HL-60 (cell line): ENCODE measurements at places on chromosomes 13 and 19.

DNA sequence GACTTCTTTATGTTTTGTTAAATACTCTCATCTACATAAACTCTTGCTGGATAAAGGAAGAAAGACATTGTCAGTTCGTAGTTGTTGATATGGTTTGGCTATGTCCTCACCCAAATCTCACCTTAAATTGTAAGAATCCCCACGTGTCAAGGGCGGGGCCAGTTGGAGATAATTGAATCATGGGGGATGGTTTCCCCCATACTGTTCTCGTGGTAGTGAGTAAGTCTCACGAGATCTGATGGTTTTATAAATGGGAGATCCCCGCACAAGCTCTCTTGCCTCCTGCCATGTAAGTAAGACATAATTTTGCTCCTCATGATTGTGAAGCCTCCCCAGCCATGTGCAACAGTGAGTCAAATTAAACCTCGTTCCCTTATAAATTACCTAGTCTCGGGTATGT is 3.6 kb downstream of the ADGRE1 start:
- DNase-seq = no peak

DNA sequence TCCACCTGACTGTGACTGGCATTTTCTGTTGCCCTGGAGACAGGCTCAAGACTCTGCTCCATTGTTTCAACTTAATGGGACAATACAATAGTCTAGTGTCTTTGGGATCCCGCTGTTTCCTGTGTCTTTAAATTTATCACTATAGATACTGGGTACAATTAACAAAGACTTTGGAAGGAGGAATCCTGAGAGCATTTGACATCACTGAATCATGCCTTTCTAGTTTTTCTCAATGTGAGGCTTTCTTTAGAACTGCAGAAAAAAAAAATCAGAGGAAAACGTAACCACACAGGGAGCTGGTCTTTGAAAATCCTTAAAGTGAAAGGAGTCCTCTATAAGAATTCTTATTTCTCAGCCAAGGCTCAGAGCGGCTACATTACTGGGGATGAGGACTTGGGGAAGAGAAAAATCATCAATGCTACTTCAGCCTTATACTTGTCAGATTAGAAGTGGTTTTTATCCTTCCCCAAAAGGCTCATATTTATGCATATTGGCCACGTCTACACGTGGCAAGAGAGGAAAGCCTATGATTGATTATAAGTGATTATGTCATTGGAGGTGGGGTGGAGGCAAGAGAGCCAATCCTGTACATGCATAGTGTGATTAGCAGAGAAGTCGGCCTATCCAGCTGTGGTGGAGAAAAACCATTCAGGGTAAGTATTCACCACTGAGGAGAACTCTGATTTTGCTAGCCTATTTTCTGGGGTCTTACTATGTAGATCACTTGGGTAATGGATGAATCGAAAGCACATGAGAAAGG is 34.4 kb upstream of the UBL3 start:
- no peak for DNase-seq

DNA sequence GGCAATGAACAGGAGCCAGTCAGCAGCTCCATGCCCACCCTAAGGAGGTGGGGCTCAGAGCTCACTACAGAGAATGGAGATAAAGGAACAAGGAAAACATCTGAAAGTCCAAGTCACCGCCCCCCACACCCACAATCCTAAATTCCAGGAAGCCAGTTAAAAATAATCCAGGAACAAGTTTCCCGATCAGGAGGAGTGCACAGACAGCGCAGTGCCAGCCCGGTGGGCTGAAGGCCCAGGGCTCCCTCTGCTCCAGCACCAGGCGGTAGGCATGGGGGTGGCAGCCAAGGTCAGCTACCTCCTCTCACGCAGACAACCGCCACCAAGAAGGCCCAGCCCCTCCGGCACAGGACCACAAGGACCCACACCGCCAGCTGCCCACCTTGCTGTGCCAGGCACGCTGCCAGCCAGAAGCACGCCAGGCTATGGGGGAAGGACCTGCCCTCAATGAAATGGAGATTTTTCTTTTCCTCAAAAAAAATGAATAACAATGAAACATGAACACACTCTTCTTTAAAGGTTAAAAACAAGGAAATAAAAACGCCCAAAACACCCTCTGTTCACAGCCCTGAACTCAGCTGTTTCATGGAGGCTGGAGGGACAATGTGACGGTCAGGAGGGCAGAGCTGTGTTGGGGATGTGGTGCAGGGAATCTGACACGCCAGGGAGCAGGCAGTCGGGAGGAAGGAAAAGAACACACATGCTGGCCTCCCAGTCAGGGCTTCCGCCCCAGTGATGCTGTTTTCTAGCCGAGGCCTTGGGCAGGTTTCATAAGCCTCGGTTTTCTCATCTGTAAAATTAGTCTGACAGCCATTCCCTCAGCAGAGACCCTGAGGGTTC is 11.0 kb downstream of the STK24 start:
- DNase-seq = no peak

- no peak for DNase-seq
Measured at GRCh38 chr19:7844951-7845350, 14.9 kb downstream of the EVI5L start.

DNA sequence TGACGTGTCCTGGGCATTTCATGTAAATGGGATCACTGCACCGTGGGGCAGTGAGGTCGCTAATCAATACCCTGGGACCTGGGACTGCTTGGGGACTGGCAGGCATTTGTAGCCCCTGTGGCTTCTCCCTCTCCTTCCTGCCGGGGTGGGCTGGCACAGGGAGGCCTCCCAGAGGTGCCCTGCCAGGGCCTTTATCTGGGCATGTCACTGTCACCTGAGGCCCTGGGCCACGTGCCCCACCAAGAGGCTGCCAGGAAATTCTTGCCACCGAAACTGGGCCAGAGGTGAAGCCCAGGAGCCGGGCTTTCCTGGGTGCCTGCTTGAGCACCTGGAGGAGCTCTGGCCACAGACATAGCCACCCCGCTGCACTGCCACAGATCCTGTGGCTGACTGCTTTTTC is 1.8 kb upstream of the NMRK2 start:
- DNase-seq = no peak
